Endothelial cell of umbilical vein (primary cell): ENCODE measurements at places on chromosomes 11 and 22.
A peak's percentile ranks its signal among the peaks of the same experiment; 100 is the strongest.

DNA sequence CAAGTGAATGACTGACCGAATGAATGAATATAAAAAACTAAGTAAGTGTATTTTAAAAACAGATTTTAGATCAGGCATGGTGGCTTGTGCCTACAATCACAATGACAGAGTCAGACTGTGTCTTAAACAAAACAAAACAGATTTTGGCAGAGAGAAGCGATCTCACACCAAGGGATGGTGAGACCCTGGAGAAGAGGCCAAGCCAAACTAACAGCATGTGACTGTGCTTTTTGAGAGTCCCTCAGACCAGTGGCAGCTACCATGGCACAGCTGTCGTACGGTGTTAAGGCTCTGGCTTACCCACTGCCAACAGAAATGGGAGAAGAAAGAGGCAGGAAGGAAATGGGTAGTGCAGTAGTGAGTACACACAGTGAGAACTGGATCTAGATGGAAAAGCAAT, 60.6 kb downstream of the SGSM3 start:
- no peak for DNase-seq

- no peak for DNase-seq
These were observed 27.1 kb downstream of the BRD1 start for GRCh38 chr22:49800408-49801238.

DNA sequence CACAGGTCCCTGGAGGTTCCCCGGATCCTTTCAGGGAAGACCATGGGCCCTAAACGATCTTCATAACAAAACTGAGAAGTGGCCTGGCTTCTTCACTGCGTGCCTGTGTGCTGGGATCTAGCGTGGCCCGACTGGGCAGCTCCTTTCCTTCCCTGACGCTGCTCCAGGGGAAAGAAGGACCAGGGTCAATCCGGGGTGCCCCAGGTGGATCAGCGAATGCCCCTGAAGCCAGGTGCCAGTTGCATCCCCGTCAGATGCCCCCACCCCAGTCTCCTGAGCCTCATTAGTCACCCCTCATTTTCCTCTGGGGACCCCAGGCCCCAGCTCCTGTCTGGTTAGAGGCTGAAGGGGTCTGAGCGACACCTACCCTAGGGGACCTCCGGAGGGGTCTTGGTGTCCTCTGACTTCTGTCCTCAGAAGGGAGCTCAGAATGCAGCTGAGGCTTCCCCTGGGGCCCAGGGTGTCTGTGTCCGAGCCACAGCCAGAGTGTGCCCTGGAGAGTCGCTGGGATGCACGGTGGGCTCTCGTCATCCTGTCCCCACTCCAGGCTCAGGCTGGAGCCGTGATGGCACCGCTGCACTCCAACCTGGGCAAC, 18.7 kb upstream of the MUC6 start:
- no peak for DNase-seq

- no peak for DNase-seq
These were observed 197.9 kb downstream of the NXPE2 start for GRCh38 chr11:114876234-114876633.

DNA sequence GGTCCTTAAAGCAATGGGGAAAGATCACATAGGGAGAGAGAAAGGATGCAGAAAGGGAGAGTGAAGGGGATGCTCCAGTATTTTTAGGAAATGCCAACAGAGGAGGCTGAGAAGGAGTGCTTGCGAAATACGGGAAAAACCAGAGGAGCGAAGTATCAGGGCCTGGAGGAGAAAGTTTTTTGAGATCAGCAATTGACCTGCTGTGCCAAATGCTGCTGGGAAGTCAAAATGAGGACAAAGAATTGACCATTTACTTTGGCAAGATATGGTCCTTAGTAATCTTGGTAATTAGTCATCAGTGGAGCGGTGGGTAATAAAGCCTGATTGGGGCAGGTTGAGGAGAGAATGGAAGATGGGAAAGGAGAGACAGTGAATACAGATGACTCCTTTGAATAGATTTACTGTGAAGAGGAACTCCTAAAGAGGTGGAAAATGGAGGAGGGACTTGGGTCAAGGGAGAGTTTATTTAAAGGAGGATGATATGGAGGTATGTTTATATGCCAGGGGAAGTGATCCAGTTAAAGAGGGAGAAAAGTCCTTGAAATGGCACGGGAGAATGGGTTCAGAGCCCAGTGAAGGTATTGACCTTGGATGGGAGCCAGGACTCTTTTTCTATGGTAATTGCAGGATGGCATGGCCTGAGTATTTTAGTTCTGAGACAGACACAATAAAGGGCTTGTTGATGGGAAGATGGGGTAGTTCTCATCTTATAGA, 111.5 kb downstream of the PKNOX2 start:
- DNase-seq: peak; percentile 11

DNA sequence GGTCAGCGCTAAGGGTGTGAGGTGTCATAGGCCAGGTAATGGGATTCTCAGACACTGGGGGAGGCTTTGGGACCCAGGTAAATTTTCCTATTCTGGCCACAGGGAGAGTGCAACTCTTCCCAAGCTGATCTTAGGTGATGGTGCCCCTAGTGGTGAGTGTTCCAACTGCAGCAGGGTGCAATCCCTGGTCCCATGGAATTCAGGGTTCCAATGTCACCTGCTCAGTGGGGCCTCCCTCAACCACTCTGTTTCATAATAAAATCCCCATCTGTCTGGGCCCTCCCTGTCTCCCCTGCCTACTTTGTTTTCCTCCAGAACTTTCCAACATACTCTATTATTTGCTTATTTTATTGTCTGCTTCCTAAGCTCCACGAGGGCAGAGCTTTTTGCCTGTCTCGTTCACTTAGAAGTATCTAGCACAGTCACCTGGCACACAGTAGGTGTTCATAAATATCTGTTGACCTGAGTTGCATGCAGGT, 2.9 kb upstream of the SGSM1 start:
- DNase-seq: peak; percentile 38

DNA sequence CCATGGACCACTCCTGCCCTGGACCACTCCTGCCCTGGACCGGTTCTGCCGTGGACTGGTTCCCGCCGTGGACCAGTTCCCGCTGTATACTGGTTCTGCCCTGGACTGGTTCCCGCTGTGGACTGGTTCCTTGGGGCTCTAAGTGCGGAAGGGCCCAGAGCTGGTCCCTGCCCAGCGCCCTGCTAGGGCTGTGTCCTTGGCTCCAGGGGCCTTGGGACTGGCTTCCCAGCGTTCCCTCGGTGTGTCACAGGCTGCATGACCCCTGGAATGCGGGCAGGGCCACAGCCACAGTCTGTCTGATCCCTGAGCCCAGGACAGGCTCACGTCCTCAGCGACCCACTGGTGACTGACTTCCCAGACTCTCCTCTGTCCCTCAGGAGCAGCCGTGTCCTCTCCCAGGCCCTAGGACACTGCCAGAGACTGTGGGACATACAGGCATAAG, 412.2 kb downstream of the TBC1D22A start:
- DNase-seq: no peak

DNA sequence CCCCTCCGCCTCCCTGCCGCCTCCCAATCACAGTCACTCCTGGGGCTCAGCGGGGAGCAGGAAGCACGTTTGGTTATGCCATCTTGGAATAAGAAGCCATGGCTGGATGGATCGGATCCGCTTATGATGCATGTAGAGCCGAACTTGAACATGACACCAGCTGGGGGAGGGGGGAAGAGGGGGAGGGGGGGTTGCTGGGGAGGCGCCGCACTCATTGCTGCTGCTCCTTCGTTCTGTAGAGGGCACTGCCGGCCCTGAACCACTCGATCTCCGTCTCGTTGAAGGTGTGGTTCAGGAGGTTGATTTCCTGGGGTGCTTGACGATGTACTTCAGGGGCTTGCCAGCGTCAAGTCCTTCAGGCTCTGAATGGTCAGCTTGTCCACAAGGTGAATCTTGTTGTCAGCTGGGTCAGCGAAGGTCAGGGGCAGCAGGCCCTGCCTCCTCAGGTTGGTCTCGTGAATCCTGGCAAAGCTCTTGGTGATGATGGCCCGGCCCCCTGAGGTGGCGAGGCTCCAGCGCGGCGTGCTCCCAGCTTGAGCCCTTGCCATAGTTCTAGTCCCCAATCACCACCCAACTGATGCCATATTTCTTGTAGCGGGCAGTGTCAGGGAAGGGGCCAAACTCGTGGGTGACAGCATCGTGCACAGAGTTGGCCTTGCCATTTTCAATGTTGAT, 476.9 kb upstream of the ISX start:
- DNase-seq: no peak

GRCh38 chr11:31798554-31799434, 12.3 kb downstream of the PAX6 start:
- DNase-seq: no peak

- no peak for DNase-seq
These were observed 64.3 kb downstream of the NAT10 start for GRCh38 chr11:34169686-34170085.

- no peak for DNase-seq
These were observed 106.4 kb upstream of the TENM4 start for GRCh38 chr11:79547256-79547655.

DNA sequence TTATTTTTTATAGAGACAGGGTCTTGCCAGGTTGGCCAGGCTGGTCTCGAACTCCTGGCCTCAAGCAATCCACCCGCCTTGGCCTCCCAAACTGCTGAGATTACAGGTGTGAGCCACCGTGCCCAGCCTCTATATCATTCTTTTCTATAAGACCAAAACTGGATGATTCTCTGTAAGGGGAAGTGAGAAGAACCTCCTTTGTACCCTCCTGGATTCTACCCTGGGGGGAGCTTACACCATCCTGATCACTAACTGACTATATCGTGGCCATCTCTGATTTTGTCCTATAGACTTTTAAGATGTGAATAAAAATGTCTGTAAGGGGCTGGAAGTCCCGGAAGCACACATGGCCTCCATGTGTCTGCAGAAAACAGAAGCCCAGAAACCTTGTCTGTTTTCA, 9.1 kb downstream of the PIWIL4 start:
- no peak for DNase-seq

GRCh38 chr22:46068593-46069491, 81.5 kb upstream of the PPARA start:
- peak; percentile 68 for DNase-seq

GRCh38 chr11:133516845-133517244, 15.5 kb downstream of the OPCML start:
- DNase-seq: no peak

- no peak for DNase-seq
These were observed 4.3 kb downstream of the SF3B2 start for GRCh38 chr11:66056501-66056900.

- no peak for DNase-seq
These were observed 19.7 kb downstream of the GRAMD4 start for GRCh38 chr22:46639843-46640242.

- DNase-seq: no peak
These were observed 32.1 kb downstream of the SERPIND1 start for GRCh38 chr22:20805972-20806471.

- no peak for DNase-seq
These were observed 1.4 kb downstream of the CTR9 start for GRCh38 chr11:10752486-10752885.

DNA sequence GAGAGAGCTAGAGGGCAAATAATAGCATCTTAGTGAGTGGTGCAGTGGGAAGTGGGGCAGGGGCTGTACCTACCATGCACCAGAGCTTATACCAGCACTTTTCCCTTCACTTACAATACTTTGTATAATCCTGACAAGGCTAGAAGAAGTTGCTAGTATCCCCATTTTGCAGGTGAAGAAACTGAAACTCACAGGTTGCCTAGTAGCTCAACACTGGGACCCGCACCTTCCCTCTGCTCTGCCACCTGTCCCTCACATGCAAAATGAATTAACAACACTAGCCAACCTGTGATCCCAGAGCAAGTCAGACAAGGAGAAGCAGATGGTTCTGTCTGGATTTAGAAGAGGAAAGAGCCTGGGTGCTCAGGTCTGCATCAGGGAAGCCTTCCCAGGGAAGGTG, 510.4 kb downstream of the BUD13 start:
- DNase-seq: no peak

DNA sequence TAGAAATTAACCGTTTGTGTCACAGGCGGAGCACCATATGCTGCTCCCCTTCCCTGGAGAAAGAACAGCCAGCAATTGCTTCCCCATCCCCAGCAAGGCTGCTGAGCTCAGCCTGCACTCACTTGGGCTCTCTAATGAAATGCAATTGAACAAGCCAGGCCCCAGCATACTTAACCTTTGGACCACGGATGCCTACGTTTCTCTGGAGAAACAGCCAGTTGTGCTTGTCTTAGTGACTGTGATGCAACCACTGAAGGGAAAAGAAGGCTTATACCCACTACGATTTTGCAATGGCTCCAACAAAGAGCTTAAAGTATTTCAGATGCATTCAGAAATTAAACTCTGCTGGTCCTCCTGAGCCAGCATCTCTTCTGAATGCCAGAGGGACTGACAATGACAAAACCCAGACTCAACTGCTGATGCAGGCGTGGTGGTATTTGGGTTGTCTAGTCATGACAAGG, 51.3 kb upstream of the SESN3 start:
- DNase-seq: no peak

GRCh38 chr11:73295996-73296318, 12.1 kb upstream of the ARHGEF17 start:
- DNase-seq: no peak

- no peak for DNase-seq
These were observed 30.8 kb downstream of the APOL3 start for GRCh38 chr22:36129486-36130388.

DNA sequence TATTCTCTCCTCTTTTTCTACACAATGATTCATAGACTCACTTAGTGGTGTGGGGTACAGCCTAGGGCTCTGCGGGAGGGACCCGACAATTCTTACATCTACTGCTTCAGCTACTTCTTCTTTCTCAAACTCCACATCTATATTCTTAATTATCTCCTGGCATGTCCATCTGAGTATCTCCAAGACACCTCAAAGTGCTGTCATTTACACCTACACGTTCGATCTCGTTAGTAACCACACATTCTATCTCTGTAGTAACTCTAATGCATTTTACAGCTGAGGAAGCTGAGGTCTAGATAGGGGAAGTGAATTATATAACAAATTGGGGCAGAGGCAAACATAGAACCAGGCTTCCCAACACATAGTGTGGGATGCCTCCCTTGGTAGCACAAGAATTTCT, 27.7 kb upstream of the RRM1 start:
- no peak for DNase-seq

DNA sequence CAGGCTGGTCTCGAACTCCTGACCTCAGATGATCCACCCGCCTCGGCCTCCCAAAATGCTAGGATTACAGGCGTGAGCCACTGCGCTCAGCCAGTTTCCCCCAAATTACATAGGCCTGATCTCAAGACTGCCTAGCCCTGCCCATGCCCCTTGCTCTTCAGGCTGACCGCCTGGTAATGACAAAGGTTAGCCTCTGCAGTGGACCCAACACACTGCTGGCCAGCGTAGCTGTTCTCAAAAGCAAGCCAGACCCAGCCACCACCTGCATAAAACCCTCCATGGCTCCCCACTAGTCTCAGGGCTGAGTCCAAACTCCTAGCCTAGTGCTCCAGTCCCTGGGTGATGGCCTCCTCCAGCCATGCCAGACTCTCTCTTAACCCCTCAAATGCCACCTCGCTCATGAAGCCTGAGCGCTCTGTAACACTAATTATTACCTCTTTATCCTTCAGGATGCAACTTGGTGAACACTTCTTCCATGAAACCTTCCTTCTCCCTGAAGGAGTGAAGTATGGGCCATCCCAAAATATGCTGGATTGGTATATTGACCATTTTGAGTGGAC, 836 bp upstream of the RSPH14 start:
- DNase-seq: no peak
